ENCODE measurements at places on chromosomes 7 and 10. TPM values are rescaled to one million over a fixed set of nuclear protein-coding genes. Genes with fewer than 3 reads are reported as not detected.
A peak's percentile ranks its signal among the peaks of the same experiment; 100 is the strongest.

Gene CDC14C
- not detected for total RNA-seq

Gene NCF1
- total RNA-seq, result 3.9 TPM

Gene CLCN1
- not detected for total RNA-seq

Gene GHITM
- 64.7 TPM for total RNA-seq

Gene PON1
- total RNA-seq, result not detected

Gene OR2A1
- total RNA-seq, result 0.11 TPM

DNA sequence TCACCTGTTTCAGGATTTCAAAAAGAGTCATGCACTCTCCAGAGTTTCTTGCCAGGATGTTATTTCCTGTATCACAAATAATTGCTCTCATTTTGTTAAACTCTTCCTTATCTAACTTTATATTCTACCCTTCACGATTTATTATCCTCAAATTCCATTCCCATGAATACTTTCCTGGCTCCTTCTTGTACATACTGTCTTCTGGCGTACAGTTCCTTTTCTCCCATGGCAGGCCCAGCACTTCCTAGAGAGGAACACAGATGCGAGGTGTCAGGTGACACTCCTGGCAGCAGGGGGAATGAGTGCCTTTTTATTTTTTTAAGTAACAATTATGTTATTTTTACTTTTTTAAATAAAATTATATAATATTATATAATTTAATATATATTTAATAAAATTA lies 411.9 kb downstream of the TFEC start:
- no peak for DNase-seq

DNA sequence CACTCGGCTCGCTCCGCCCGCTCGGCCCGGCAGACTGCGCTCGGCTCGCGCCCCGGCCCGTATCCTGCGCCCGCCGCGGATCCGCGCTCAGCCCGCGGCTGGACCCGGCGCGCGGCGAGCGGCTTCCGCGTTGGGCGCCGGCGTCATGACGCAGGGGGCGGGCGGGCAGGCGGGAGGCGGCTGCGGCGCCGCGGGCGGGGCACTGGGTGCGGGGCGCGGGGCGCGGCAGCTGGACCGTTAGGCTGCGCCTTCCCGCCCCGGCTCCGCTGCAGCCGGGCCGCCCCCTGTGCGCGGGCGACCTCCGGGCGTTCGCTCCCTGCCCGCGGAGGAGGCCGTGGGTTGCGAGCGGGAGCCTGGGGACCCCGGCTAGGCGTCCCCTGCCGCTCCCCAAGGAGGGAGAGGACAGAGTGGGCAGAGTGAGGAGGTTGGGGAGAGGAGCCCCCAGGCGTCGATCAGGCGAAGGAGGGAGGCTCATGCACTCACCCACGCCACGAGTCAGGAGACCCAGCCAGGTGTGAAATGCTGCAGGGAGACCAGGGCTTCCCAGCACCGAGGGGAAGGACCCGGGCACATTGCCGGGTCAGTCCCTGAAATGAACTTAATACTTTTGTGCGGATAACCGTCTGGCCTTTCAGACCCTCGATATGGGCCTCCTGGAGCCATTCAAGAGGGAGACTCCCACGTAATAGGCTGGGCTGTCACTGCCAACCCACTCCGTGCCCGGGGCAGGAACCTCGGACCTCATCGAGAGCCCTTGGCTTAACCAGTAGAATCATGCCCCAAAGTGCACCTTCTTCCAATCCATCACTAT lies at the start of gene PIP4K2A:
Gene PIP4K2A, minus strand, starts transcription at position 100 of the 811 bp plus-strand sequence. CDS start 252 bp downstream, outside the sequence.
- DNase-seq, result peak; percentile 57

DNA sequence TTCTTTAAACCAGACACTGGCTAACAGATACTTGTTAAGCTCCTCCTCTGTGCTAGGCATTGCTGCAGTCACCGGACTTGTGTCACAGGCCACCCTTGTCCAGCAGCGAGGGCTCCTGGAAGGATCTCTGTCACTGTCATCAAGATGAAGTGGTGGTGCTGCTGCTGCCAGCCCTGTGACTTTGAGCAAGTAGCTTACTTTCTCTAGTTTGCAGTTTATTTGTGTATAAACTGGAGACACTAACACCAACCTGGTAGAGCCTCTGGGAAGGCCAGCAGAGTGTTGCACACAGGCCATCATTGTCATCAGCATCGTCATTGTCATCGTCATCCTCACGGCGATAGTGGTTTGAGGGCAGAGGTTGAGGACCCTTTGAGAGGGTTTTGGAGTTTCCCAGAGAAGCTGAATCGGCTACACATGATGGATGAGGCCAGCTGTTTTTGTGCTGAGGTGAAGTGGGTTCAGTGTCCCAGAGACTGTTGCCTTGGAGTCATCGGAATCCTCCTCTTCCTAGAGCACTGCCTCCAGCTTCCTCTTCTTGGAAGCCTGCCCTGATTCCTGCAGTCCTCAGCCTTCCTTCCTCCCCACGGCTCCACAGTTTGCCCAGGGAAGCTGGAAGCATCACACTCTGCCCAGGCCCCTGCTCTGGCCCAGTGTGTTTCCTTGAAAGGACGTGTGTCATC lies 128.4 kb downstream of the GRK5 start:
- no peak for DNase-seq

DNA sequence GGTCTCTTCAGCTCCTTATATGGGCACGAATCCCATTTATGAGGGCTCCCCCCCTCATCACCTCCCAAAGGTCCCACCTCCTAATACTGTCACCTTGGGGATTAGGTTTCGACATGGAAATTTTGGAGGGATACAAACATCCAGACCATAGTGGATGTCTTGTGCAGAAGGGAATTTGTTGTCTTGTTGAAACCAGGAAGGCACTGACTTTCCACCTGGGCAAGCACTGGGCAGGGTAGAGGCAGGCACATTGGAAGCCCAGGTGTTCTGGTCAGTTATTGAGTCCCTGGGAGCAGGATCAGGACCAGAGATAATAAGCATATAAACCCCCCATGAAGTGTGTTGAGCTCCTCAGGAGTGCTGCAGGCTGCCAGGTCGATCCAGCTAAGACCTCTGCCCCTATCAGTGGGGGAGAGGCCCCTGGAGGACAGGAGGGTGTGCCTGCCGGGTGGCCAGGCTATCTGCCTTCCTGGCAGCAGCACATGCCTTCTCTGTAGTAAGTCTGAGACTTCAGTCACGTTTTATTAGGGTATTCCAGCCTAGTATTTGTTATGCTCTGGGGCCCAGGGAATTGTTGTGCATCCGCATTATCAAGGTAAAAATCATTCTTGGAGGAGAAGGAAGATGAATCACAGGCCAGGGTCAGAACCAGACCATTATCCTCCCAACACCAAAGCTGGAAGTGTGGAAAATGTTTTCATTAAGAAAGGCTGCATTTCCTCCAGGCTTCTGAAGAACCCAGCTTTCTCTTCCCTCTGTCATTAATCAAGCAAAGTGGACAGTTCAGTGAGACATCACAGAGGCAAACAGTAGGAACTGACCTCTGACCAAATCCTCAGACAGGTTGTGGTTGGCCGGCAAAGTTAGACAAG lies 503.1 kb downstream of the GRID1 start:
- DNase-seq, result no peak

- no peak for DNase-seq
Observed at GRCh38 chr7:135541029-135541428, 16.7 kb upstream of the NUP205 start.

GRCh38 chr7:68424658-68425297 lies 1173.5 kb upstream of the AUTS2 start:
- DNase-seq, result no peak

- DNase-seq, result no peak
Observed at GRCh38 chr10:100730725-100731406, 14.5 kb upstream of the PAX2 start.

DNA sequence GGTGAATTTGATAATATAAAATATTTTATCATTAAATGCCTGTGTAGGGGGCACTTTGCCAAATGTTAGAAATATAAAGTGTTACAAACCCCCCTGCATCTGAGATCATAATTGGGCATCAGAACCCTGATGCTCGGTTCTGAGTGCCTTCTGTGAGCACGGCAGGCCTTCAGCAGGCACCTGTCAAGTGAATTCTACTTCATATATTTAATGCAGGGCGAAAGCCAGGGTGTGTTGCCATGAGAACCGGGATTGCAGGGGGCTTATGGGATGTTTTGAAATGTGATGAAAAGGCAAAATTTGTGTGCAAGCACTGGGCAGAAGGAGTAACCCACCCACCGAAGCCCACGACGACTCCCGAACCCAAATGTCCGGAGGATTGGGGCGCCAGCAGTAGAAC lies 57.2 kb downstream of the MRC1 start:
- no peak for DNase-seq

DNA sequence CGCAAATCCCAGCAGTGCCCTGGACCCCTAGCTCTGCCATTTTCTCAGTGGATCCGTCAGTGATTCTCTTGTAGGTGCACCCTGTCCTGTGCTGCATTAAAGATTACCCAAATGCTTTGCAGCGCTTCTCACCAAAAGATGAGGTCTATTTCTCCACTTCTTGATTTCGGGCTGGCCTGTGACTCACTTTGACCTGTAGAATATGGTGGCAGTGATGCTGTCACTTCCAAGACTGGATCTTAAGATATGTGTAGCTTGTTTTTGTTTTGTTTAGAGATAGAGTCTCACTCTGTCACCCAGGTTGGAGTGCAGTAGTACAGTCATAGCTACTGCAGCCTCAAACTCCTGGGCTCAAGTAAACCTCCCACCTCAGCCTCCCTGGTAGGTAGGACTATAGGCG lies 37.0 kb upstream of the ZMIZ1 start:
- DNase-seq, result no peak

DNA sequence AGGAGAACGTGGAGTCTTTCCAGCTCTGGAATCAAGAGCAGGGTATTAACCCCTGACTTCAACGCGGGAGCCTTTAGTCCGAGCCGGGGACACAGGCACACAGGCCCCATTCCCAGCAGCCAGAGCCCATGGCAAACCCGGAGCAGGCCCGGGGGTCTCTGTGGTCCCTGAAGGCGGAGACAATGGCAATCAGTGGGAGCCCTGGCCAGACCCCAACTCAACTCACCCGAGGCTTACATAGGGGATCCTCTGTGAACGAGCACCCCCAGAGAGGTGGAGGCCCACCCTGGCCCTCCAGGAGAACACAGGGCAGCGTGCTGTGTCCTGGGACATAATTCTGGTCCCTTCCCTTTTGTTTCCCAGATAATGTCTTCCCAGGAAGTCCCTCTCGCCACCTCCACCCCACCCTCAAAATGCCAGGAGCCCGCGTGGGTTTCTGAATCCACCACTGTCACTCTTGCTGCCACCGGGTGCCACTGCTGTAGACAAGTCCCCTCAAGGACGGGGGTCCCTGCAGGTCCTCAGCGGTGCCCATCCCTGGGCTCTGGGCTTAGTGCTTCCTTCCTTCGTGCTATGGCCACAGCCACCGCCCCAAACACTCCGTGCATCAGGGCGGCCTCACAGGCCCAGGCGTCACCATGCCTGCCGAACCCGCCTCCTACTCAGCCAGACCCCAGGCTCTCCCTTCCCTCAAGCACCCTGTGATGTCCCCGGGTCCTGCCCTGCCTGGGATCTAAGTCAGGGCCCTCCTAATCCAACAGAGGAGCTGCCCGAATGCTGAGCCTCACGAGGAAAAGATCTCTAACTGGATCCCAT lies 28.6 kb upstream of the PPP2R2D start:
- no peak for DNase-seq

- no peak for DNase-seq
Observed at GRCh38 chr10:98417973-98418664, 3.1 kb upstream of the PYROXD2 start.

DNA sequence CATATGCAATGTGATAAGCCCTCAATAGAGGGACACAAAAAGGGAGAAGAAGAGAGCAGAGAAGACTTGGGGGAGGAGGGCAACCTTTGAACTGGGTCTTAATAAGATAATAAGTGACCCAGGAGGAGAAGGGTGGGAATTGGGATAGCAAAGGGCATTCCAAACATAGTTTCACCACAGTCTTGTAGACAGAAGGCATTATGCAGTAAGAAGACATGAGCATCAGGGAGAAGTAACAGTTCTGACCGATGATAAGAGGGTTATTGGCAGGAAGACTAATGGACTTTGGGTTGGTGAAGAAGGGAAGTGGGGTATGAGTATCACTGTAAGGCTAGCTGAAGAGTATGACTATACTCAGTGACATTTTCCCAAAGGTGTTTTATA lies 63.6 kb downstream of the TES start:
- no peak for DNase-seq

- no peak for DNase-seq
Observed at GRCh38 chr7:8714791-8715190, 281.4 kb downstream of the NXPH1 start.

DNA sequence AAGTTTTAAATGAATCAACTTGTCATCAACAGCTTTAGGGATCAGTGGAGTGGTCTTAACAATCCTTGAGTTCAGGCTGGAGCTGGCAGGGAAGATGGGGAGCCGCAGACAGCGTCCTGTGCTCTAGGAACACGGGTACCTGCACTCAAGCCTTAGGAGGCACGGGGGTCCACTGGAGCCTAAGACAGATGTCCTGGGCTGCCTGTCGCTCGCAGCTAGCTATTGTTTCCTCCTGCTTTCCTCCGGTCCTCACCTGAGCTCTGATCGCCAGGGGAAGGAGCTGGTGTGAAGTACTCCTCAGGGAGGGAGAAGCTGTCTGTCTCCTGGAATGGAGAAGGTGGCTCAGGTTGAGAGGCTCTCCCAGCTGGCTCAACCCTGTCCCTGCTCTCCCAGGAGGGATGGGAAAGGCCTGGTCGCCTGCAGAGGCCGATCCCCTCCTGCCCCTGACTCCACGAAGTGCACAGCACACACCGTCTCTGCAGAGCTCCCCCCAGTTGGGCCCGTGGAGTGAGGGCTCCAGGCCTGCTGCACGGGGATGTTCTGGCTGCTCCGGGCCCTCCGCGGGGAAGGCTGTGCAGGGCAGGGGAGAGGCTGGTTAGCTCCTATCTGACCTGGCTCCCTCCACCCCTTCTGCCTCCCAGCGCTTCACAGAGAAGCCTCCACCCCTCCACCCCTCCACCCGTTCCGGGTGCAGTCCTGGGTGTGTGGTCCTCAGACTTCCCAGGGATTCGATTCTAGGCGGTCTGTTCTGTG lies 14.5 kb upstream of the PYROXD2 start:
- no peak for DNase-seq

- no peak for DNase-seq
Observed at GRCh38 chr10:119292968-119293760, 85.8 kb downstream of the GRK5 start.

GRCh38 chr10:8052341-8052955 lies 2.0 kb upstream of the GATA3 start:
- no peak for DNase-seq

GRCh38 chr7:156968183-156968582 lies 18.7 kb downstream of the NOM1 start:
- no peak for DNase-seq

Data from CD4-positive, alpha-beta T cell (primary cell).